Right ventricle myocardium superior (tissue), 1 donor: ENCODE measurements at places on chromosomes 7 and 10.

GRCh38 chr10:1747590-1748157 is 10.3 kb upstream of the ADARB2 start:
- DNase-seq, result no peak

DNA sequence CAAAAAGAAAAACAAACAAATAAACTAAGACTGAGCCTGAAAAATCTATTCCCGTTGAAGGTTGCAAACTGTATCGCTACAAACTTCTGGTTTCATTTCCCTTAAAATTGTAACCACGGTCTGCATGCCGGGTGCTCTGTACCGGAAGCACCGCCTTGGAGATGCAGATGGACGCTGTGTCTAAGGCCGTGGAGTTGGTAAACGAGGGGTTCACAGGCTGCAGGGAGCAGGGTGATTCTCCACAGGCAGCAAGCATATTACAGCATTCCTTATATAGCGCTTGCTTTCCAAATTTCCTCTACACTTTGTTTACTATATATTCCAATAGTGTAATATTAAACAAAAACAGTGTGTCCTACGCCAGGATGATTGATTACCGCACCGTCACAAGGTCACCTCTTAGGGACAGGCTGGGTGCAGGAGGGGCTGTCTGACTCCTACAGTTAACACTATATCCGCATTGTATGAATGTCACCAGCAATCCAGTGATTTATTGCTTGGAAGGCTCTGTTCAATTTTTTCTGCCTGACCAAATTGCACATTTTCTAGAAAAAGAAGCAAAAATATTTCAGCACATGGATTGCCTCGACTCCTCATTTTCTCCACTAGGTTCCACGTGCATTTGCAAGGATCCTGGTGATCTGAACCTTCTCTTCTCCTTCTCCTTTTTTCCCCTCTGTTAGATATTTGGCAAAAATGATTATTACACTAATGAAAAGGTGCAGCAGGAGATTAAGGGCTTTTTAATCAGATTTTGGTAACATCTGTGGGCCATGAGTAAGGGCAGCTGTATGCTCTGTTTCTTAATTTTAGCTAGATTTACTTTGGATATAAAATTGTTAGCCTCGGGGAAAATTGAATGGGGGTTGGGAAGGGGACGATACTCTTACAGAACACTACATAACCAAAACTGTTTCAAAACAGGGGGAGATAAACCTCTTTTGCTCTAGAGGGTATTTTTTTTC is 325.8 kb upstream of the MGMT start:
- no peak for DNase-seq

DNA sequence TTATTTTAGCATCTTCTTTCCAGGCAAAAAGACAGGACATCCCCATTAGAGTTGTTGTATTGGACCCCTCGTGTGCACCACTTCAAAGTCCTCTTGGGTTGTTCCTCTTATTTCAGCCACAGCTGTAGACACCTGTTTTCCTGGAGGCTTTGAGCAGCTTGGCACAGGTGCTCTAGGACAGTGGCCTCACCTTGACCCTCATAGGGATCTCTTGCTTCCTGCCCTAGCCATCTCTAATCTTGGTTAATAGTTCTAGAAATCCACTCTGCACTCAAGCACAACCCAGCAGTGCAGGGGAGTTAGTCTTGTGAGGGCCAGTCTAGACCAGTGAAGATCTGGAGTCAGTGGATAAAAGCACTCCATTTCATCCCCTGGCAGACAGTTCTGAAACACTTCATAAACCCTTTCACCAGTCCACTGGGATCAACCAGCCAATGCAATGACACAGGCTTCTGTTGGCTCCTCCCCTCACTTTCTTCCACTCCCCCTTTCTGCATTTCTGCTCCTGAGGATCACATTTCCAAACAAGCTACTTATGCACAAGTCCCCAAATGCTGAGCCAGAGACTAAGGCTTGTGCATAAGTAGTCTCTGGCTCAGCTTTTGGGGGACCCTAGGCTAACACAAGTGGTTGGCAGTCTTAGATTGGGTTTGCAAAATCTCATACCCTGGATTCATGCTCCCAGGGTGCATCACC is 131.5 kb upstream of the LAMB4 start:
- DNase-seq, result no peak

DNA sequence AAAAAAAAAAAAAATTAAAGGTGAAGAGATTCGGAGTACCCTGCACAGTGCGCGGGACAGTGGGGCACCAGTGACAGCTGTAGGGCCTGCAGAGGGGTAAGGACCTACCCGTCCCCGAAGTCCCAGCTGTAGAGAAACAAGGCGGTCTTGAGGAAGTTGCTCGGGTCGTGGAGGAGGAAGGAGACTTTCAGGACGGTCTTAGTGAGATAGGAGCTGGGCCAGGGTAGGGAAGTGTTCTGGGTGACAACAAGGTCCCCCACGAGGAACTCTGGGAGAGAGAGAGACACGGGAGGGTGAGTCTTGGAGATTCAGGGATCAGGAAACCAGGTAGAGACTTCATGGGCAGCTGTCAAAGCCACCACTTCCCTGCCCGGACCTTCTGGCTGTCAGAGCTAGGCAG is 9.7 kb downstream of the TMEM130 start:
- no peak for DNase-seq

DNA sequence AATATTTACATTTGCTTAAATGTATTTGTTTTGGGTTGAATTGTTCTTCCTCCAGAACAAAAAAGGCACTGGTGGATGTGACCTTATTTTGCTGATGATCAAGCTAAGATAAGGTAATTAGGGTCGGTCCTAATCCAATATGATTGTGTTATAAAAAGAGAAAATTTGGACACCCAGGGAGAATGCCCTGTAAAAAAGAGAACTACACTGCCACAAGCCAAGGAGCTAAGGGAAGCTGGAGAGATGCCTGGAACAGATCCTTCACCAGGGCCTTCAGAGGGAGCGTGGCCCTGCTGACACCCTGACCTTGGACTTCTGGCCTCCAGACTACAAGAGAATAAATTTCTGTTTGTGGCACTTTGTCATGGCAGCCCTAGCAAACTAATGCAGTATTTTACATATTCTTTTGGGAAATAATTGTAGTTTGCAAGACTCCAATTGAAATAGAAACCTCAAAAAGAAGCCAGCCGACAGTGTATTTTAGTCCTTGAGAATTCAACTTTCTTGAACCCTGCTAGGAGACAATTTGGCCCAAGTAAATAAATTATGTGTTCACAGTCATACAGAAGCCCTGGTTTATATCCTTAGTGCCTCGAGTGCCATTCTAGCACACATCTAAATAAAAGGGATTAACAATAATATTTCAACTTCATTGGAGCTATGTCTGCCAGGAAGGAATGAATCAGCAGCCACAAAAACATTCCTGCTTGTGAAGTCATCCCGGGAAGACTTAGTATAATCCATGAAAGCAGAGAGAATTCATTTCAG is 164.6 kb downstream of the PKD1L1 start:
- DNase-seq, result peak; percentile 43

DNA sequence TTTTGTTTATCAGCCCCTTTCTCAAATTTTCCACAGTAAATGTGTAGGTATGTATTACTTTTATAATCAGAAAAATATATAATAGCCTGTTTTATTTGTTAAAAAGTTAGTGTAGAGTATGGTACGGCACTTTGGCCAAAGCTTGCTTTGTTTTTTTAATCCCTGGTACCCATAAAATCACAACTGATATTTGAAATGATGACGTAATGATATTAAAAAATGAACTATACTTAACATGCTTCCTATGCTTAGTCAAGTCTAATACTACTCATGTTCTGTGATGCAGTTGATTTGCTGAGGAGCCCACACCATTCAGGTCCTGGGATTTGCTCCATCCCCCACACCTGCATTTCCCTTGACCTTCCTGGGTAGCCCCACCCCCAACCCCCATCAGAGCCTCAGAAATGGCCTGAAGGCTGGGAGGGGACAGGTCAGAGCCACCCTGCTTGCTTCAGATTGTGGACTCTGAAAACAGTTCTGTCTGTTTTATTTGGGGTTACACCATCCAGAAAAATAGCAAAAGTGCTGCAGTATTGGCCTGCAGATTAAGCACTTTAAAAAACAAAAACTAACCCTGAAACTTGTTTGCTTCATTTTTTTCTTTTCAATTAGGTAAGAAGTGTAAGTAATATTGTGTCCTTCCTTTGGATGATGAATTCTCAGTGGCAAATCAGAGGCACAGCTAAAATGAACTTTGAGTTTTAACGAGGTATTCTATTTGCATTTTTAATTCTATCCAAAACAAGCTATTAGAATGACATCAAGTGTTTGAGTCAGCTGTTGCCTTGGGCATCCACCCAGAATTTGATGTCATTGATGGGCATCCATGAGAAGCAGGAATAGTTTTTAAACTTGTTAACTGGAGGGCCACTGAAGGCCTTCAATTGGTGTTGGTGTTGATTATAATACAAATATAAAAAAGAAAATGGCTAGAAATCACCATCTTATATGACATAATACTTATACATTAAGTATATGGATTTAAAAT is 23.3 kb downstream of the PLCE1 start:
- DNase-seq, result no peak
